NCI-H1048 (cell line): ENCODE measurements at places on chromosomes 4 and X.

DNA sequence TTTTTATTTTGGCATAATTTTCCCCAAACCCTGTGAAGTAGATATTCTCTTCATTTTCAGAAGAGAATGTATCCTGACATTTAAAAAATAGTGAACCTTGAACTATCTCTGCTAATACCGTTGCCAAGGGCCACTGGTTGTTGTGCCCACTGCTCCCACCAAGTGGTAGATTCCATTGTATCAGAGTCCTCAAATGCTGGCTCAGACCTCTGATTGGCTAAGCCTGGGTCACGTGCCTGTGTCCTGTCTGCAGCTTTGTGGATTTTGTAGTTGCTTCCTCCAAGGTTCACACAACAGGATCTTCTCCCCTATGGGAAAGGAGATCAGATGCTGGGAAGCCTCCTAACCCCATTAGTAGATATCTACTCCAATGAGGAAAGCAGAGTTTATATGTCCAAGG is 104.8 kb upstream of the CASK start:
- DNase-seq = no peak

- DNase-seq = no peak
Observed at GRCh38 chr4:154490583-154491340, 837 bp downstream of the DCHS2 start.

GRCh38 chr4:48939785-48940184 is 33.2 kb upstream of the OCIAD2 start:
- no peak for DNase-seq

DNA sequence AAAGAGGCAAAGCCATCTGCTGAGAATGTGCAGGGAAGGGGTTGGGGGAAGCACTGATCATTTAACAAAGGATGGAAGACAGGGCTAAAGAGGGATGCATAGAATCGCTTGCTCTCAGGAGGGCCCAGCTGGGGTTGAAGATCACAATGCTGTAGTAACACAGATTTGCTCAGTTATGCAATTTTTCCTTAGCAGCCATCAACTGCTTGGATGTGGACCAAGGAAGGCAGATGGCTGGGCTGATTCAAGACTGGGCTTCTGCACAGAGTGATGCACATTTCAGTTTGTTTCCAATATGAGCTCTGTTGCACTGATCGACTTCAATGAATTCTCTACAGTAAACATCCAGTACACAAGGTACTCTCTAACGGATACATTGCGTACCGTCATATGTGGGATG is 127.8 kb upstream of the TBL1X start:
- DNase-seq = no peak

DNA sequence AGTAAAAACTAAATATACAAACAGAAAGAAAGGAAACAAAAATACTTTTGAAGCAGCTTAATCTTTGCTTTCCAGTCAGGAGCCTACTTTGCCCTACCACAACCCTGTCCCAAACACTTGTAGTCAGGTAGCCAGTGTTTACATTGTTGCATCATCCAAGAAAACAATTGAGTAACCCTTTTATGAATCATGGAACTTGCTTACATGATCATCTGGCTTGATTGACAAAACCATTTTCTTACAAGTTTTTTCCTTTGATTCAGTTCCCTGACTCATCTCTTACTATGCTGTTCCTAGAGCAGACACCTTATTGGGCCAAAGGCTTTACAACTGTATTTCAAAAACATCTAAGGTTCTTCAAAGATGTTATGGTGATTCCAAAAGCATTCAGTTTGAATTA is 740.1 kb downstream of the KLHL13 start:
- no peak for DNase-seq

- no peak for DNase-seq
Observed at GRCh38 chr4:38205261-38205660, 245.1 kb downstream of the PTTG2 start.

GRCh38 chr4:129581305-129581704 is 485.4 kb downstream of the C4orf33 start:
- DNase-seq = no peak
